Central memory CD4-positive, alpha-beta T cell (primary cell): ENCODE measurements at places on chromosomes 4 and X.

- no peak for DNase-seq
These were observed 60.2 kb upstream of the CLDN34 start for GRCh38 chrX:9906919-9907318.

GRCh38 chr4:13386405-13387107 lies 97.6 kb downstream of the RAB28 start:
- DNase-seq = no peak

DNA sequence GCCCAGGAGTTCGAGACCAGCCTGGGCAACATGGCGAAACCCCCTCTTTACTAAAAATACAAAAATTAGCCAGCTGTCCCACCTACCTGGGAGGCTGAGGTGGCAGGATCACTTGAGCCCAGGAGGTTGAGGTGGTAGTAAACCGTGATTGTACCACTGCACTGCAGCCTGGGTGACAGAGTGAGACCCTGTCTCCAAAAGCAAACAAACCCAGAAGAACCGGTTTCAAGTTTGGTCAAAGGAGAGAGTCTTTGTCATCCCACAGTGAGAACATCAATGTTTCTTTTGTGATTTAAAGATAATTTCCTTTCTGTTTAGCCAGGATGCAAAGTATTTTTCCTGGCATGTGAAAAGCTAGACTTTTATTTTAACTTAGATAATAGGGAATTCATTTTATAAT lies 26.7 kb downstream of the PDK3 start:
- DNase-seq = no peak

DNA sequence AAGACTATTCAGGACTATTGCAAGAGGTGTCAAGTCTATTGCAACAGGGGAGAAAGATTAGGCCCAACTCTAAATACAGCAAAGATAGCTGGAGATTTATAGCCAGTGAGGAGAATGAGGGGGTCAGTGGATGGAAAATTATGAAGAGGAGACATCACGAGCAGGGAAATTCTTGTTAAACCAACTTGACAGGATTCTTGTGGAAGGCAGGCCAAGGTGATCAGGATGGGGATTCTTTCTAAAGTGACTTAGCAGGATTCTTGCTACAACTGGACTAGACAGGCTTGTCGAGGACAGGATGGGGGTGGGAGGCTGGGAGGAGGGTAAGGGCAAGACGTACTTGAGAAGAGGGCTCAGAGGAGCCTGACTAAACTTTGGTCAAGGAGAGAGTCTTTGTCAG lies 89.0 kb downstream of the PHEX start:
- no peak for DNase-seq

- no peak for DNase-seq
These were observed 9.5 kb downstream of the MAB21L2 start for GRCh38 chr4:150591406-150591805.

GRCh38 chrX:117973110-117973807 lies 143.4 kb downstream of the KLHL13 start:
- no peak for DNase-seq

DNA sequence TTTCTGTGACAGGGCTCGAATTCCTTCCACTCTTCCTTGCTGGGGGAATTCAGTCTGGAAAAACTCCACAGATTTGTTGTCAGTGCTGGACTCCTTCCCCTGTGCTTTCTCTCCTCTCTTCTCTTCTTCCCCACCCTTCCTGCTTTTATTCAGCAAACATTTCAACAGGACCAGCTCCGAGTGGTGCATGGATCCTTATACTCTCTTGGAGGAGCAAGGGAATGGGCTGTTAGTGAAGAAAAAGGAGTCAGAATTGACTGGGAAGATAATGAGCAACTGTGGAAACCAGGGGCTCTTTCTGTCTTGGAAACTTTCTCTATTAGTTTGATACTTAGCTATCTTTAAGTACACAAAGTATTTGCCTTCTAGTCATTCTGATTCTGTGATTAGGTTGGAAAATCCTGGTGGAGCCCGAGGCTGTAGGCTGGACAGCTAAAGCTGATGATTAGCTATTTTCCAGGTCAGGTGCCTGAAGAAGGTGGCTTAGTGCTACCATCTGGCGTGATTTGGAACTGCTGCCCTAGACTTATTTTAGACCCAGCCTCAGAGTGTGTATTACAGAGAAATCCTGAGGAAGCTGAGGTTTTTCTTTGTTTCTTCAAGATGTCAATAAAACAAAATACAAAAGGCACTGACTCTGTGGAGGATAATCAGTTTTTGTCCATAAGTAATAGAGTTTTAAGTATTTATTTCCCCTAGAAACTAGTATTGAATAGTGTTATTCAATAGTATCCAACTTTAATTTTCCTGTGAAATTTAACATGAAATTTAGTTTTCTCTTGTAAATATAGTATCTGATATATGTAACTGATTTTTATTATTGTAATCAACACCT lies 38.4 kb downstream of the NAP1L5 start:
- peak; percentile 39 for DNase-seq

DNA sequence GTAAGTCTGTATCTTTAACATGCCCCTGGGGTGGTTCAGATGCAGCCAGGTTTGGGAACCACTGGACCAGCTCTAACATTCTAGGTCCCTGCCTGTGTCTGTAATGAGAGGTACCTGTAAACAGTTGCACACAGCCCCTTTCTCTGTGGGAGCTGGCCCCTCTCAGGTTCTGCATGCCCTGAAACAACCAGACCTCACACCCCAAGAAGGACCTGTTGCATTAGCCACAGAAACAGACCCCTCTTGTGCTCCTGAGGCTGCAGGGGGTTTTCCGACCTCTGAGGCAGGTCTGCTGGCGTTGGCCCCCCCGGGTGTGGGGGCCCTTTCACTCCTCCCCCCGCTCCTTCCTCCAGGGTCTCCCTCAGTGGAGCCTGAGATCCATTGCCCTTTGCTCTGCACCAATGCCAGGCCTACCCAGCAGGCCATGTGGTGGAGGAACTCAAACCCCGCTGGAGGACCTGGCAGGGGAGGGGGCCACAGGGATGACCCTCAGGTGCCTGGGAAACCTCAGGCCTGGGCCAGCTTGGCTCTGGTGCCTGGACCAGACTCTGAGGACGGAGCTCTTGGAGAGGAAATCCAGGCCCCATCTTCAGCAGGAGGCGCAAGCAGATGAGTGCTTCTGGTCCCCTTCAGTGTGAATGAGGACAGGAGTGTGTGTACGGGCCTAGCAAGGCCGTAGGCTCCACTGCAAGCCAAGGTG lies 61.4 kb upstream of the PJA1 start:
- DNase-seq = no peak

GRCh38 chr4:98151145-98151924 lies 8.1 kb upstream of the STPG2 start:
- no peak for DNase-seq

DNA sequence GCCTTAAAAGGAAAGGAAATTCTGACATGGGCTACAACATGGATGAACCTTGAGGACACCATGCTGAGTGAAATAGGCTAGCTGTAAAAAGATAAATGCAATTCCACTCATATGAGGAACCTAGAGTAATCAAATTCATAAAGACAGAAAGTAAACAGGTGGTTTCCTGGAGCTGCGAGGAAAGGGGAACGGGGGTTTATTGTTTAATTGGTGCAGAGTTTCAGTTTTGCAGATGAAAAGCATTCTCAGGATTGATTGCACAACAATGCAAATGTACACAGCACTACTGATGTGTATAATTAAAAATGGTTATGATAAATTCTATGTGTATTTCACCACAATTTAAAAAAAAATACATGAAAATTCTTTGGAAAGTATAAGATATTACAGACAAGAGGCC lies 24.0 kb downstream of the PLRG1 start:
- no peak for DNase-seq

DNA sequence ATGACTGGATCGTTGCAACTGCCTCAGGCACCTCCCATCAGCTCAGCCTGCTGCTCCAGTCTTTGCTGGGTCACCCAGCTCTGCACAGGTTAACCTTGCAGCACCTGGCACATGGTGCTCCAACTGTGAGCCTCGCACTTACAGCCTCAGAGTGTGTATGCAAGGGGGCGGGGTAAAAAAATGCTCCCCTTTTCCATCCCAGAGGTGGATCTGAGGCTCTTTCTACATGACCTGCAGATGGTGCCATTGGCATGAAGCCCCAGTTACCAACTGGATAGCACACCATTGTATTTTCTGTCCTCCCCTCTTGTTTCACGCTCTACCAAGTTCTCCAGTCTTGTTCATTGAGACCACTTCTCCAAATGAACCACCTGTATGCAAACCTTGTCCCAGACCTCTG lies 46.2 kb upstream of the TRPC3 start:
- DNase-seq = peak; percentile 4

GRCh38 chr4:123649645-123650391 lies 253.2 kb downstream of the SPRY1 start:
- DNase-seq = no peak

DNA sequence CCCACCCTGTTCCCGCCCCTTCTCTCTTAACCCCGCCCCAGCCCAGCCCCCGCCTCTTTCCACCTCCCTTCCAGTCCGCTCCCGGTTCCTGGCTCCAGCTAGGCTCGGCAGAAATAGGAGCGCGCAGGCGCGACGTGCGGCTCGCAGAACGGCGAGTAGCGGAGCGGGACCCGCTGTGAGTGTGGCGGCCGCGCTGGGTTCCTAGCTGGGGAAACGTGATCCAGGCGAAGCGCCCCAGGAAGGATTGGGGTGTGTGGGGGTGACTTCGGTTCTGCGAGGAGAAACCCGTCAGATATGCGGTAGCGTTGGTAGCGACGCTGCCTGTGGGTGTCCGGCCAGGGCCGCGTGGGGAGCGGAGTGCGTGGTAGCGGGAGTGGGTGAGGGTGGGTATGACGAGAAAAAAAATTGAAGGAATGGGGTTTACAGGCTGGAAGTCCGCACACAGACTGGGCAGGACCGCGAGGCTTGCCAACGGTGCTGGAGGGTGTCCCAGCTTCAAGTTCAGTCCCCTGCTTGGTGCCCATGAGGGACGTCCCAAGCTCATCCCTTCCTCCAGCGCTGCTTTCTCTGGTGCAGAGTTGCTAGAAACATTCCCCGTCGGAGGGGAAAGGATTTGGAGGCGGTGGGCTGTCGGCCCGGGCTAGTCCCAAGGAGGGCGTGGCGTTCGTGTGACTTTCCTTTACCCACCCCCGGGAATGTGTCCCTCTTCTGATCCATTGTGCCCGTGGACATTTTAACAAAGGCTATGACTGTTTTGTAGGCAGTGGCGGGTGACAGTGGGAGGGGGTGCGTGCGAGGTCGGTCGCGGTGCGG lies at the start of gene PRRG1:
TSS of gene PRRG1 (plus strand) at position 144 of the 813 bp plus-strand sequence. CDS start 56,886 bp downstream, outside the sequence.
- no peak for DNase-seq

- DNase-seq = no peak
These were observed 24.8 kb downstream of the NELFA start for GRCh38 chr4:1983846-1984405.

DNA sequence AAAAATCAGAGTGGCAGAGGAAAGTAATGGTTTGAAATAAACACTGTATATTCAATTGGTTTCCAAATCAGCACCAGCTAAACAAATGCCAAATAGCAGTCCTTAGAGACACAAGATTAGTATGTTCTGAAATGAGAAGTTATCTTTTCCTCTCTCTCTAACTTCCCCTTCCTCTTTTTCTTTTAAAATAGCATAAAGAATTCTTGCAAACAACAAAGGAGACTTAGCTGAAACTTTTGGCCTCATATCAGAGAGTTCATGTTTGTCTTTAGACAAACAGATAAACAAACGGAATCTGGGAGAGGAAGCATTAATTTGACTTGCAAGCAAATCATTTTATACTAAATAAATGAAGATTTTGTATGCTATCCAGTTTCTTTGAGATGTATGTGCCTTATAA lies 399.0 kb downstream of the GBA3 start:
- no peak for DNase-seq

DNA sequence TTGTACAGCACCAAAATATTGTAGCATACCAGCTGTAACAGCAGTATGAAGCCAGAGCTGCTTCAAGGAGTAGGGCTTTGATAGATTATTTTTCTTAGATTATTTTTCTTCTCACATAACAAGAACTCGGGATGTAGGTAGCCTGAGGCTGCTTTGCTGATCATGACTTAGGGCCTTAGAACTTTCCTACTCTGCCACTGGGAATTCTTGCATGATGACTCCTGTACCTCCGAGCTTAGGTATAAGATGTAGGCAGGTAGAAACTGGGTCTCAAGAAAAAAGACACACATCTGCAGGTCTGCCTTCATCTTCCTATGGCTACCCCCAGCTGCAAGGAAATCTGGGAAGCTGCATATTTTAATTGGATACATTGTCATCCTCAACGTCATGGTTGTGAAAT lies 115.9 kb upstream of the PNPLA4 start:
- DNase-seq = no peak

- no peak for DNase-seq
These were observed 175.2 kb upstream of the ANKRD50 start for GRCh38 chr4:124887739-124888138.

GRCh38 chr4:163920426-163920825 lies 425.9 kb downstream of the TMA16 start:
- no peak for DNase-seq

- DNase-seq = no peak
These were observed 228.6 kb downstream of the ADAM29 start for GRCh38 chr4:175146799-175147198.

GRCh38 chr4:95742872-95743271 lies 97.0 kb upstream of the PDHA2 start:
- DNase-seq = no peak
